Omental fat pad (tissue), 4 donors: ENCODE measurements at places on chromosomes 3 and 15.

DNA sequence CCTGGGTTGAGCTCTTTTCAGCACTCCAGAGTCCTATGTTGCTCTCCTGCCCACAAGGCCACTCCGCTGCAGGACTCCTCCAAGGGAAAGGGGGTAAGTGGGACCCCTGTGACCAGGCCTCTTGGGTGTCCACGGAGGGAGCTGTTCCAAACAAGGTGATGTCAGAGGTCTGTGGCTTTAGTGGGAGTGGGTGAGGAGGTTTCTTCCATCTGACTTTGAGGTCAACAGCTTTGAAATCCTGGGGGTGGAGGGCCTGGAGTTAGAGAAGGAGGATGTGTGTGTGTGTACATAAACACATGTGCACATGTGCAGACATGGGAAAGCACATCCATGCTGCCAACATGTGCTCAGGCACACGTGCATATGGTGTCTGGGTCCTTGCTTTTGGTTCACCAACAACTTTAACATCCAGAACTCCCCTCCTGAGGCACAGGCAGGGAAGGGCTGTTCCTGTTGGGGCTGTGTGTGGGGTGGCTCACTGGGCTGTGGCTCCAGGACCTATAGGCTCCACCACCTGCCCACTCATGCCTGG lies 51.4 kb upstream of the TMEM115 start:
- DNase-seq = no peak

DNA sequence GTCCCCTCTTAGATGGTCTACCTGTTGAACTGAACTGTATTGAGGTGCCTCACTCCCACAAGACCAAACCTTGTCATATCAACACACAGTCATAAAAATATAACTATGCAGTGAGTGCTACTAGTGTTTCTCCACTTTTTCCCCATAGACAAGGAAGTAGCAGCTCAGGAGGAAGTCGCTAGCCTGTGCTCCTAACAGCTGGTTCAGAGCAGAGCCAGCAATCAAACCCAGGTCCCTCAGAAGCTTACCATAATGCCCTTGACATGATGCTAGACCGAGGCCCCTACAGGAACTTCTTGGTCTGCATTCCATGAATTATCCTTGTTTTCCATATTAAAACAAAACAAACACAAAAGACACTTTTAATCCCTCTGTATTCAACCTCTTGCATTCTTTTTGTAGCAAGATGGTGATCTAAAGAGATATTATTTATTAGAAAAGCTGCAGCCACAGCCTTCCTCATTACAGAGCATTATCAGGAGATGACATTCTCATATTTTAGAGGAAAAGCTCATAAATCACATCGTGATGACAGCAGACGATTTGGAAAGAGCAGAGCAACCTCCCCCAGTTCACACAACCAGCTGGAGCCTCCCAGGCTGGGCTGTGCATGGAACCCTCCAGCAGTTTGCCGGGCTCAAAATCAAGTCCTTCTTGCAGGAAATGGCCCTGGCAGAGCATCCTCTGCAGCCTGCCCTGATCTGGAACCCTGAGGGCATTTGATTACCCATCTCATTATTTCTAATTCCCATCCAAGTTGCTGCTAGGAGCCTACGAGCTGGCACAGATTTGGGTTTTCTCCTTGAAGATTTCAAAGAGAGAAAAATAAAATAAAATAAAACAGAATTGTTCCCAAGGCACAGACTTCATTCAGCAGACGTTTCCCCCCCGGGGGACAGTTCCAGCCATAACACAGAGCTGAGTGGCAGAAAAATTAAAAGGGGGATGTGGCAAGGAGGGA lies 118.8 kb downstream of the SRGAP3 start:
- DNase-seq = no peak

DNA sequence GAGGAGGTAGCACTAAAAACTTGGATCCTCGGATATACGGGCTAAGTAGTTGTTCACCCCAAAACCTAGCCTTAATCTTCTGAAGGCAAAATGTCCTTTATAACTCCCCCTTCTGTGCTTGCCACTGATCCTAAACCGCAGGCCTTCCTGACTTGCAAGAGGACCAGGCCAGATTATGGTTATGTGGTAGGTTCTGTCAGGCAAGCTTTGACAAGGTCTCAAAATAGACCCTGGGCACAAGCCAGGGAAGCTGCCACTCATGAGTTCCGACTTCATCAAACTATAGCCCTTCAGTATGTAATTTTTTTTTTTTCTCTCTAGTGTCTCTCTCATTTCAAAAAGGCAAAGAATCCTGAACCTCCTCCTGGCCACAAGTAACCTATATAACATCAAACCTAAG lies 3.2 kb downstream of the LRRFIP2 start:
- no peak for DNase-seq

DNA sequence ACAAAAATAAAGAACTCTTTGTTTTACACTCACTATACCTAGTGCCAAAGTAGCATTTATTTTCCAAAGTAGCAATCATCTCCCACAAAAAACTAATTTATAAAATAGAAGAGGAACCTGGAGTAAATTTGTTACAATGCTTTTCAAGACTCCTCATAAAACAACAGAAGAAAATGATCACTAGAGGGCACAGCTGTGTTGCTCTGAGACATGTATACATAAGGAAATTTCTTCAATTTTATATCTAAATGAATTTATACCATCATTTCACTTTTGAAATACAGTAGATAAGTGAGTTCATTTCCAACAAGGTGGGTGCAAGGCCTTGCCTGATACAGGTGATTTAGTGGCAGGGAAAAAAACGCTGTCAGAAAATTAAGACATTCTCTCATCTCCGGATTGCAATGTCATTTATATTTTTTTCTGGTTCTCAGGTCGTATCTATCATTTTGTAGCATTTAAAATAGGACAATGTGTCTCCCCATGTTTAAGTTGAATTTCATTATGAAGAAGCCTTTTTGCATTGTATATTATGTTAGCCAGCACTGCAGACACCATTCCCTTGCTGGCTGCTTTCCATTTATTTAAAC lies 25.3 kb upstream of the ARHGEF26 start:
- DNase-seq = no peak

GRCh38 chr15:63122002-63122875 lies 578 bp downstream of the LACTB start:
- peak; percentile 92 for DNase-seq

GRCh38 chr15:52184721-52185120 lies 6.5 kb downstream of the GNB5 start:
- no peak for DNase-seq

GRCh38 chr3:194890091-194890490 lies 204.4 kb downstream of the FAM43A start:
- DNase-seq = no peak

DNA sequence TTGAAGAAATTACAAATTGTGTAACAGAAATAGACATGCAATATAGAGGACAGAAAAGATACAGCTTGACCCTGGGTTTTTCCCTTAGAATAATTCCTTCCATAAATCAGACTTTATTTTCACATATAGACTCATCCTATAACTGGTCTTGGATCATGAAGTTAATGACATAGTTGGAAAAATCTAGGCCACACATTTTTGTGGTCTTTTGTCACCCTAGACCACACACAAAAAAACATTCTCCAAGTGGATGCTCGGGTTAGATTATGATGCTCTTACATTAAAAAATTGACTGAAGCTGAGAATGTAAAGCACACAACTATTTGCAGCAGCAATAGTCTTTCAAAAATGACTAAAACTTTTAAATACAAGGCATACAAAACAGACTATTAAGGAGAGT lies 7.5 kb upstream of the PLA2G4D start:
- no peak for DNase-seq

- DNase-seq = no peak
Observed at GRCh38 chr3:139561255-139561817, 21.8 kb upstream of the RBP1 start.

DNA sequence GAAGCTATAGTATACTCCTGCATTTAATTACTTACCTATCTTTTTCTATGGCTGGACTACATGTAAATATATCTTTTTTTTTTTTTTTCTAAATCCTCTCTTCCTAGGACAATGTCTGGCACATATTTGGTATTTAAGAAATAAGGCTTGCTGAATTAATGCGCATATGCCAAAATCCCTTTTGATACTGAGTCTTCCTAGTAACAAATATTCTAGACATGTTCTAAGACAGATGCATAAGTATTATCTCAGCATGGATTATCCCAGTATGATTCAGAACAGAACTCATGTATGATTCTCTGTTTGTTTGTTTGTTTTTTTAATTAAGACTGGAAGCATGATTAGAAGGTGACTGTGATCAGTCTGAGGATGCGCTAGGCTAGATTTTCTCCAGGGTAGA lies 249.8 kb upstream of the ZNF717 start:
- DNase-seq = no peak

- DNase-seq = no peak
Observed at GRCh38 chr3:115350606-115351005, 203.5 kb upstream of the ZBTB20 start.

DNA sequence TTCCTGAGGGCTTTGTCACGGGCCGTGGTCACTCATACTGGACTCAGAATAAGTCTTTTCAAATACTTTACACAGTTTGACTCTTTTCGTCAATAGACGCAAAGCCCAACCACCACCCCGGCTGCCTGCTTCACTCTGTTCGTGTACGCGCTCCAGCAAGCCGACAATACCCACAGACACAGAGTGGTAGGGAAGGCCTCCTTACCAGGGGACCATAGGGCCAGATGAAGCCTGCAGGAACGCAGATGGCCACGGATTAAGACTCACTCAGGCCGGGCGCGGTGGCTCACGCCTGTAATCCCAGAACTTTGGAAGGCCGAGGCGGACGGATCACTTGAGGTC lies 29.7 kb downstream of the EFCAB12 start:
- no peak for DNase-seq

- DNase-seq = no peak
Observed at GRCh38 chr15:91133511-91133910, 33.5 kb downstream of the SV2B start.

GRCh38 chr15:28994142-28994830 lies 108.5 kb downstream of the APBA2 start:
- DNase-seq = no peak

DNA sequence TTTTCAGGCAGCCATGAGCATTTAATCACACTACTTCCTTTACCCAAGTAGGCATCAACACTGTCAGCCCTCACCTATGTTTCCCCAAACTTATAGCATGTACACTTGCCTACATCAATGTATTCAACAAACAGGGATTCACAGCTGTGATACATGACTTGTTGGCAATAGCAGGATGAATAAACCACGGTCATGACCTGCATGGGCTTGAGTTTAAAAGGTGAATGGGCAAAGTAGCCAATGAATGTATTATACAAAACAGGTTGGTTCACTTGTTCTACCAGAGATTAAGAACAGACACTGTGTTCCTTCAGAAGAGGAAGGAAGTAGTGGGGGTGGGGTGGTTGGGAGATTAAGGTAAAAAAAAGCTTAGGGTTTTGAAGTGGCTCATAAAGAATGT lies 861.9 kb upstream of the SEMA6D start:
- no peak for DNase-seq

GRCh38 chr3:123757281-123757940 lies 126.7 kb downstream of the MYLK start:
- DNase-seq = no peak

DNA sequence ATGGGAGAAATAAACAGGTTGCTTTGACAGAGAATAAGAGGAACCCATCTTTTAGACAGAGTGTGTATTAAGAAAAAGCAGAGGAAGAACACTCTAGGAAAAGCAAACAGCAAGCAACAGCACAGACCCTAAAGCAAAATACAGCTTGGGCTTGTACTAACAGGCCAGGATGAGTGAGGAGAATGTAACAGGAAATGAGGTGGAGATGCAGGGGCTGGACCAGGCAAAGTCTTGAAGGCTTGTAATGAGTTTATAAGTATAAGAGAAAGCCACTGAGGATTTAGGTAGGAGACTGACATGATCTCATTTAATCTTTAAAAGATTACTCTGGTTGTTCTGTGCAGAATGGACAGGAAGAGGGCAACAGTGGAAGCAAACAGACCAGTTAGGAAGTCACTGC lies 4.9 kb downstream of the UBR1 start:
- DNase-seq = no peak

DNA sequence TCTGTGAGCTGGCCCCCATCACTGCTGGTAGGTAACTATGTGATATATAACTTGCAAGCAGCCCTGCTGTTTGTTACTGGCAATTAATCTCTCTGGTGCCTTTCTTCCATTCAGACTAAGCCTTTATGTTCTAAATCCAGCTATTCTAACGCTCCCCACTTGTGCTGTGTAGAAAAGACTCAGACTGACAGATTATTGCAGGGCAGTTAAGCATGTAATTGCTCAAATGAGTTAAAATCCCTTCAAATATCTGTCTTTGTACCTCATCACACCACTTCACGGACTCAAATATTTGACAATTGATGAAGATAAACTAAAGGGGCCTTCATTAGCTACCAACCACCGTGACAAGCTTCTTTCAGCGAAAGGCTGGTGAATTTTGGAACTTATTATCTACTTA lies 416.2 kb downstream of the NR2F2 start:
- no peak for DNase-seq

GRCh38 chr3:53809764-53810400 lies 36.3 kb downstream of the CHDH start:
- DNase-seq = no peak

- no peak for DNase-seq
Observed at GRCh38 chr15:77002954-77003912, 8.3 kb downstream of the PSTPIP1 start.

DNA sequence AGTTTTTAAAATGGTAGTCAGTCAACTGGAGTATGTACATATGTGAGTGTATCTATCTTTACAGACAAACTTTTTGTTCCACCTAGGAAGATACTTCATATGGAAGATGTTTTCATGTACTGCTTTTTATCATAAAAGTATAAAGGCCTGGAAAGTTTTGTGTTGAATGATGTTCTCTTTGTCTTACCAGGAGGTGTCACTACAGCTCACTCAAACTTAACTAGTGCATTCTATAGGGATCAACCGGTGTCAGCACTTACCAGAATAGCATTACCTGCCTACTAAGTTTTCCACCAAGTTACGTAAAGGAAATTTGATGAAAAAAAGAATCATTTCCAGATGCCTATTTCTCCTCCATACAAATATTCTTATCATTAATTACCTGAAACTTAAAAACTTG lies 522.6 kb upstream of the SEMA6D start:
- no peak for DNase-seq

DNA sequence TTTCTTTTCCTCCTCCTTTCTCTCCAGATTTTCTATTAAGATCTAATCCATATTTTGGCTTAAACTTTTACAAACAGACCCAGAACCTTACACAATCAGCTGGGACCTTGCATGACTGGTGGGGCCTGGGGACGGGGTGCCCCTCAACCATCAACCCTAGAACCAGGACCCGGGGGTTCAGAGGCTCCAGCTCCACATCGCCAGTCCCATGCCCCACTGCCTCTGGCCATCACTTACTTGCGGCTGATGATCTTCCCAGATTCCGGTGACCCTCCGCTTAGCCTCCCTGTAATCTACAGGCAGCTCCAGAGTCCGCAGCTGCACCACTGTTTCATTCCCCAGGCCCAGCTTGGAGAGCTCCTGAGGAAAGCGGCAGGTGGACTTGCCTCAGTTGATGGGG lies 36.8 kb downstream of the PGPEP1L start:
- no peak for DNase-seq

DNA sequence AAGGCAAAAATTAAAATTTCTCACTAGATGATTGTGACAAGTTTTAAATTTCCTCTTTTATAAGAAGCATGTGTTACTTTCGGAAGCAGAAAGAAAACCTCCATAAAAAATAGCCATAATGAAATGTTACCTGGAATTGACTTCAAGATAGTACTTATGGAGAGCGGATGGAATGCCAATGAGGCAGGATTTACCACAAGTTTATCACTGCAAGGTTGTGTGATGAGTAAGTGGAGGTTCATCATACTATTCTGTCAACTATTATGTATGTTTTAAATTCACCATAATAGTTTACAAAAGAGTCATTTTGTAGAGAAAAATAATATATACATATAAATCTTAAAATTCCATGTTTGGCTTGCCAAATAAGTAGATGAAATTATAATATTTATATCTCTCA lies 230.3 kb downstream of the SCAPER start:
- no peak for DNase-seq

GRCh38 chr3:123640740-123641462 lies 56.0 kb upstream of the HACD2 start:
- DNase-seq = no peak
